RKO (cell line): ENCODE measurements at places on chromosomes 5 and 9.

DNA sequence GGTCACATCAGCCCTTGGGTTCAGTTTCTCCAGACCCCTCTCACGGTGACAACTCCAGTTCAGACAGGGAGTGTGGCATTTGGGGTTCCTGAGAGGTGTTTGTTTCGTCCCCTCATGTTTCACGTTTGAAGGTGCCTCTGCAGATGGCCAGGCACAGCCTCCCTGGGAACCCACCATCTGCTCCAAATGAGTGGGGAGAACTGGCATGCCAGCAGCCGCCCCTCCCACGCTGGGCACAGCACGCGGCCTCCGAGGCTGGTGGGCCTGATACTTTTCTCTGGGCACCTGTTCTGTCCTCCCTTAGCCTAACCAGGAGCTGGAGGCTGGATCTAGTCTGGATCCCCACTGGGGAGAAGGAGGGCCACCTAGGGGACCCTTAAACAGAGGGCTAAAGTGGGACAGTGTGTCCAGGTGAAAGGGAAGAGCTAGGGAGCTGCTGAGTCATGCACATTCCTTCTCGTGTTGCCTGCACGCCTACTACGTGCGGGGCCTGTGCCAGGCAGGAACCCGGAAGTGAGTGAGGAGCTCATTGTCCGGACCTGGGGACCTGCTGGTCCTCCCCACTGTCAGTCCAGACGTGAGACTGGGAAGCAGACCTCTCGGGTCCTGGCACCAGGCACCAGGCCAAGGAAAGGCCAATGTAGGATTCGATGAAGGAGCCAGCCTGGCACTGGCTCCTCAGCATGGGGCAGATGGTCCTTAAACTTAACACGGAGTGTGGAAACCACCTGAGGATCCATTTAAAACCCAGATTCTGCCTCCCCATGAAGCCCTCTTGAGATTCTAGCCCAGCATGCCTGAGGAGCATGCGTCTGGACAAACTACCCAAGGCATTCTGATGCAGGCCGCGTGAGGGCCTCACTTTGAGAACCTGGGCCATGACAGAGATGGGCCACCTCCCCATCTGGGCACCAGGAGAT lies 11.7 kb downstream of the DNM1 start:
- no peak for DNase-seq

DNA sequence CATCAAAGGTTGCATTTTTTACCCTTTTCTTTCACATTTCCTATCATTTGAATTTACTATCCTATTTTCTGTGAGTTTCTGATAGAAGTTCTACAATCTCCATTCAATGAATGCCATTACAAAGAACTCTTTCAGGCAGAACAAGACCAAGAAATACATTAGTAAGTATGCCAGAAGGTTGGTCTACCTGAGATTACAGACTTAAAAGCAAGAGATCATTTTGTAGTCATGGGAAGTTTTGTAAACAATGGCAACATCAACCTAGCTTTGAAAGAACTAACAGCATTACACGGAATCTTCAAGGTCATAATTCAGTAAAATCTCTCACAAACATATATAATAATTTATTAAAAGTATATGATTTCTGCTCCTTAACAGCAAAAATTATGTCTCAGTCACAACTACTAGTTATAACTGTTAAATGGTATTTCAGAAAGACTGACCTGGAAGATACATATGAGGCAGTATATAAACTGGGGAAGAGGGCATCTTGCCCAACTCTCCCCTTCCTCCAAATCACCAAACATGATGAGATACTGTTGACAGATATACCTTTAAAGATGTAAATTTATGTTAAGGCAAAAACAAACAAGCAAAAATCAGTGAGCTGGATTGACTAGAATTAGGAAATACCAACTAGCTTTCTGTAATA lies 23.3 kb downstream of the TMEM161B start:
- no peak for DNase-seq

DNA sequence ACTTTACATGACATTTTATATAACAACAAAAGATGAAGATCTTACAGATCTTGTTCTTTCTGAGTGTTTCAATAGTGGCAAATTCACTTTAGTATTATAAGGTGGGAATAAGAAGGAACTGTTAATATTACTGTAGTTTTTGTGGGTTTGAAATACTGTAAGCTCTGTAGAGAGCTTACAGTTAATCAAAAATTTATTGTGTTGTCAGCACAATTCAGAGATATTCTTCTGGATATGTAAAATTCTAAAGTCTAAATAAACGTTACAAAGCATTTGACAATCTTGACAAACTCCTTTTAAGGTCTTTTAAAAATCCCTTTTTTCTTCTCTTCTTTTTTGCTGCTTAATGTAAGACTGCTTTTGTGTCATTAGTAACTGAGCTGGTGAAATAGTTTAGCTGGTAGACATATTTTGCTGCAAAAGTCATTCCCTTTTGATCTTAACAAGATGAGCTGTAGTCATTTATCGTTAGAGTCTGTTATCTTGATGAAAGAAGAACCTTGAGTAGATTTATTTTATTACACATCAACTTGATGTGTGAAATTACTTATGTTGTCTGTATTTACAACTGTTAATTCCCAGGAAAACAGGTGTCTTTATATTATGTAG lies 186.0 kb downstream of the WDR70 start:
- DNase-seq: no peak

DNA sequence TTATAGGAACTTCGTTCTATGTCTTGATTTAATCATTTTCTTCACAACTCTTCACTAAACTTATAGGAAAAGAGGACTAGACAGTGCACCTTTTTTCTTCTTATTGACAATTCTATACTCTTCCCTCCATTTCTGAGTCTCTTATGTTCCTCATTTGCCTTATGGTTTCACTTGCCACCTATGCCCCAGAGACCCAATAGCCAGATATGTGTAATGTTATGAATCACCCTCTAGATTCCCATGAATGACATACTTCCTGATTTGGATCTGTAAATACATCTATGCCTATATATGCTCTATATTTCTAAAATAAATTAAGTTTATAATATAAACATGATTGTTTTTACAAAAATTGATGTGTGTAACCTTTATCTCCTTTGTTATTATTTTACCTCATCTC lies 514.1 kb upstream of the MEF2C start:
- DNase-seq: no peak

DNA sequence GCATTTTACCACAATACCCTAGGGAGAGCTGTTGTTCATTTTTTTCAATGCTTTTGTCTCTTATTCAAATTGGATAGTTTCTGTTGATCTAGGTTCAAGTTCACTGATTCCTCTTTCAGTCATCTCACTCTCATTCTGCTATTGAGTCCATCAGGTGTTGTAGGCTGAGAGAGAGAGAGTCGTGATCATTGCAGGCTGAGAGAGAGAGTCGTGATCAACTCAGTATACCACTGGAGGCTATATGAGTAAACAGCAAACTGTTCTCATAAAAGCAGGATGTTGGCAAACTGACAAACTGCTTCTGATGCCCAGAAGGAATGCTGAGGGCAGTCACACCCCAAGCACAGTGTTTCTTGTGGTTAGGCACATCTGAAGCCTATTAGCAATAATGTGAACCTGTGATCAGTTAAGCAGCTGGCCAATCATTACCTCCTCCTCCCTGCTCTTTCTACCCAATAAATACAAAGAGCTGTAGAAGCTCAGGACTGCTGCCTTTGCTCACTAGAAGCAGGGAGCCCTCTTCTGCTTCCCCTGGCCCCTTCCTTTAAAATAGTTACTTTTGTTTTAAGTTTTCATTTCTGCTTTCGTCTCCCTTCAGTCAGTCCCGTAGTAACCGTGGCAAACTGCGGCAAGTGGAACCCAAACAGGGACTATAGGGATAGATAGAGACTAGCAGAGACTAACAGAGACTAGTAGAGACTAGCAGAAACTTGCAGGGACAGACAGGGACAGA lies 476.1 kb upstream of the ACO1 start:
- DNase-seq: no peak

GRCh38 chr5:109076741-109077140 lies 329.0 kb downstream of the FER start:
- DNase-seq: no peak

DNA sequence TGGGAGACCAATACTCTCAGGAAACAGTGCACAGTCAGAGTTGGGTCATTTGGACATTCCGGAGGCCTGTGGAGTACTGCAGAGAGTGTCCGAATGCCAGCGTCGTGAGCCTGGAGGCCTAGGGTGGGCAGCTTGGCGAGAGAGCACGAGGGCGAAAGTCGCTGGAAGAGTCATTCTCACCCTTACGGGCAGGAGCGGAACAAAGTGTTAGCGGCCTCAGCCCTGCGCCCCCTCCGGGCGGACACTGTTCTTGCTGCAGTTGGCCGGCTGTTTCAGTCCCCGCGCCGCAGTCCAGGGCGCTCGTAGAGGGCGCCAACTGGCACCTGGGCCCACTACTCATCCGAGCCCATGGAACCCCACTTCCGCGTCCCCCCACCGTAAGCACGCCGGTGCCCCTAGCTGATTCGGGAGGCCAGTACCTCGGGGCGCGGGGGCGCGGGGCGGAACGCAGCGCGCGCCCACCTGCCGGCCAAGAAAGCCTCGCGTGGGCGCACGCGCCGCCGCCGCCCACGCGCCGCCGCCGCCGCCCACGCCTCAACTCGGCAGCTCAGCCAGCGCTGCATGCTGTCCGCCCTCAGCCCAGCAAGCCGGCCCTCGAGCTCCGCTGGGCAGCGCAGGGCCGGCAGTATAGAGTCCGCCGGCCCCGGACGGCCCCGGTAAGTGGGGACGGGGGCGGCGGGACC lies 99.7 kb upstream of the CCL21 start:
- no peak for DNase-seq

DNA sequence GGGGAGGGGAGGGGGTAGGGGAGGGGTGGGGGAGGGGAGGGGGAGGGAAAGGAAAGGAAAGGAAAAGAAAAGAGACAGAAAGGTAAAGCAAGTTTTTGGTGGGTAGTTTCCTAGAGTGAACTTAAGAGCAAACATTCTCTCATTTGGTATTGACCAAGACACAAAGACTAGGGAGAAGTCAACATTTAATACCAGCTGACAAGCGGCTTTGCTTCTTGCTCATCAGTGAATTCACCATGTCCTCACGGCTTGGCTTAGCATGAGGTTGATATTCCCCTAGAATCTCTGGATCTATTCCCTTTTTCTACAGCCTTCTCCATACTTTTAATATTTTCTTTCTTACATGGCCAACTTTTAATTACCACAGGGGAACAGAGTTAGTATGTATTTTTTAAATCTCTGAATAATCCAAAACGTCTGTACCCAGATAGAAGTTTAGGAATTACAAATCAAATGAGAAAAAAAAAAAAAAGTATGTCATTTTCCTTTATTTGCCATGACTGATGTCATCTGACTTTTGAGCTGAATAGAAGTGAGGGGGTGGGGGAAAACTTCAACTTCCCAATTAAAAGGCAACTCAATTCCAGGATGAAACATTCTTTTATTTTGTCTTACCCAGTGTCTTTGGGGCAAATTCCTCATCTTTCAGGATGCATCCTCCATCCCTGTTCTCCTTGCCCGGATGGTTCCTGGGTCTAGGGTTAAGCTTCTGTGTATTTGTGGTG lies 40.1 kb upstream of the GLIS3 start:
- peak; percentile 24 for DNase-seq

- DNase-seq: no peak
These were observed 811.6 kb upstream of the DMAC1 start for GRCh38 chr9:8611153-8611552.

GRCh38 chr5:10555277-10555684 lies 8.6 kb upstream of the ANKRD33B start:
- no peak for DNase-seq

GRCh38 chr5:132471151-132471907 lies 19.2 kb downstream of the IRF1 start:
- DNase-seq: no peak

- DNase-seq: no peak
These were observed 141.6 kb downstream of the ARHGAP26 start for GRCh38 chr5:142911775-142912174.

DNA sequence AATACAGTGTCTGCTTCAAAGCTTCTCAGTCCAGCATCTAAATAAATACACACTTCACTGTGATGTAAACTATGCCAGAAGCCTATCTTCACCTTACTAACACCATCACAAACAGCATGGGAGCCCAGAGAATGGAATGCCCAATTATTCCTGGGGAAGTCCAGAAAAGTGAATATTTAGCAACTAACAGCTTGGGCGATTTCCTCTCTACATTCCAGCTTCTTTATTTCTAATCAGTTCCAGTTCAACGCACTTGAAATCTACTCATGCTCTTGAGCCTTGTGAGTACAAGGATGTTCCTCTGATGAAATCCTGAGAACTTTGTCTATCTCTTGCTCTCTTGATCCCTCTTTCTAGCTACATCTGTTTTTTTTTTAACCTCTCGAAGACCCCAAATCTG lies 100.4 kb upstream of the C9orf72 start:
- no peak for DNase-seq

GRCh38 chr9:81141961-81142360 lies 547.4 kb downstream of the TLE1 start:
- no peak for DNase-seq

- no peak for DNase-seq
These were observed 148.3 kb upstream of the RUSC2 start for GRCh38 chr9:35341585-35341984.

GRCh38 chr9:122946461-122947005 lies 5.7 kb downstream of the RABGAP1 start:
- no peak for DNase-seq

DNA sequence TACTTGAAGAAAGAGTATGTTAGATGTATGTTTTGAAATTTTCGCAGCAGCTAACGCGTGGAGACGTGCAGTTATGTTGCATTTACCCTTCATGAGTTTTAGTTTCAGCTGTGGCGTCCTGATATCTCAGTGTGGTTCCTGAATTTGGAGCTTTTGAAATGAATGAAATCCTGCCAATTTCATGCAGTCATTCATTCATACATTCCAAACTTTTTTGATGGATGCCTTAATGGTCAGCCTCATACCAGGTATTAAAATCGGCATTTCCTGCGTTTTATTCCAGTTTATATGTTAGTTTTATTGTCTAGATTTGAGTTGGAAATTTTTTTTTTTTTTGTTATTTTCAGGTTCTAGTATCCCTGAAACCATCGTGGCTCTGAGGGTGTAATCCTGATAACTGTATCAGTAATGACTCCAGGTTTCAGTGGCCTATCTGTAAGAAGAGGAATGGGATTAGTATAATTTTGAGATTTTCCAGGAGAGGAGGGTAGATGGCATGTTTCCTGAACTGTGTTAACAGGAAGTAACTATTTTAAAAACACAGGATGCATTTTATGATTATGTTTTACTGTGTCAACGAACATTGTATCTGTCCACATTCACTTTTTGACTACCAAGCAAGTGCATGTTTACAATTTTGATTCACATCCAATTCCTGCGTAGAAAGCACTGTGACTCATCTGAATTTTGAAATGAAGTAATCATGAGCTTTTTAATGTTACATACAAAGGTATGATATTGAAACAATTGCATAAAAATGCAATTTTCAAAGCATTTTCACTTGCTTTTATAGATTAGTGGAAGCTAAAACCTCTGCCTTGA lies 1.0 kb downstream of the FOCAD start:
- DNase-seq: peak; percentile 79

- DNase-seq: no peak
These were observed 31.7 kb downstream of the DOCK2 start for GRCh38 chr5:169668732-169669131.

DNA sequence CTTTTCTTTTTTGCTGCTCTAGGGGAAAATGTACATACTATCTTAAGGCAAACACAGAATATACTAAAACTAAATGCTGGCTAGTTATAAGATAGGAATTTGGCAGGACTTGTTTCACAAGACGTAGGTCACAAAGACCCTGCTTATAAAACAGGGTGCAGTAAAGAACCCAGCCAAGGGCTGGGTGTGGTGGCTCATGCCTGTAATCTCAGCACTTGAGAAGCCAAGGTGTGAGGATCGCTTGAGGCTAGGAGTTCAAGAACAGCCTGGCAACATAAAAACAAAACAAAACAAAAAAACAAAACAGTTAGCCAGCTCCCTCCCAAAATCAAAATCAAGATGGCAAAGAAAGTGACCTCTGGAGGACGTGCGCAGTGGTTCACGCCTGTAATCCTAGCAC lies 49.5 kb upstream of the DENND4C start:
- no peak for DNase-seq
